ENCODE measurements at places on chromosomes 16 and 17.

DNA sequence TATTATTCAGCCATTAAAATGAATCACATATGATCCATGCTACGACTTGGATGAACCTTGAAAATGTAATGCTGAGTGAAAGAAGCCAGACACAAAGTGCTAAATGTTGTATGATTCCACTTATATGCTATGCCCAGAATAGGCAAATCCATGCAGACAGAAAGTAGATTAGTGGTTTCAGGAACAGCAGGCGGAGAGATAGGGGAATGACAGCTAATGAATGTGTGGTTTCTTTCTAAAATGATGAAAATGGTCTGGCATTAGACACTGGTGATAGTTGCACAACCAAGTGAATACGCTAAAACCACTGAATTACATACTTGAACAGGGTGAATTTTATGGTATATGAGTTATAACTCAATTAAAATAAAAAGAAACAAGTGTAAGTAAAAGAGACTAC, 121.8 kb upstream of the NOG start:
- no peak for DNase-seq

GRCh38 chr16:88888461-88889387, 22.3 kb upstream of the PABPN1L start:
- DNase-seq: peak; percentile 77

GRCh38 chr17:50550661-50551432, 3.9 kb downstream of the SPATA20 start:
- peak; percentile 75 for DNase-seq

GRCh38 chr17:82689077-82689476, 9.4 kb downstream of the RAB40B start:
- DNase-seq: no peak

DNA sequence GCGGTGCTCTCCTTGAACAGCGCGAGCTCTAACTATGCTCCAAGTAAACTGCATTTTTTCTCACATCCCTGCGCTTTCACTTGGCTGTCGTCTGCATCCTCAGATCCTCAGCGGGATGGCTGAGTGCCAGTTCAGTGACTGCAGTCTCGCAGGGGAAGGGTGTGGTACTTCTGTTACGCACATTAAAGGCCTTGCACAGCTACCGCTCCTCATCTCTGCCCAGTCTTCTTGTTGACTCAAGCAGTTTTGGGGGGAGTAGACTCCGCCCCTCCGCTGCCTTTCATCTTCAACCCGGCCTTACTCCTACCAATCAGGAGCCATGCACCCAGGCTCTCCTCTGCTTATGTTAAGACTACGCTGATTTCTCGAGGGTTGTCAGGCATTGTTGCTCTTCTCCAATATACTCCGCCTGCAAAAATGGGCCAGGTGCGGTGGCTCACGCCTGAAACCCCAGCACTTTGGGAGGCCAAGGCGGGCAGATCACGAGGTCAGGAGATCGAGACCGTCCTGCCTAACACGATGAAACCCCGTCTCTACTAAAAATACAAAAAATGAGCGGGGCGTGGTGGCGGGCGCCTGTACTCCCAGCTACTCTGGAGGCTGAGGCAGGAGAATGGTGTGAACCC, 10.0 kb downstream of the ATP5PD start:
- DNase-seq: peak; percentile 95

DNA sequence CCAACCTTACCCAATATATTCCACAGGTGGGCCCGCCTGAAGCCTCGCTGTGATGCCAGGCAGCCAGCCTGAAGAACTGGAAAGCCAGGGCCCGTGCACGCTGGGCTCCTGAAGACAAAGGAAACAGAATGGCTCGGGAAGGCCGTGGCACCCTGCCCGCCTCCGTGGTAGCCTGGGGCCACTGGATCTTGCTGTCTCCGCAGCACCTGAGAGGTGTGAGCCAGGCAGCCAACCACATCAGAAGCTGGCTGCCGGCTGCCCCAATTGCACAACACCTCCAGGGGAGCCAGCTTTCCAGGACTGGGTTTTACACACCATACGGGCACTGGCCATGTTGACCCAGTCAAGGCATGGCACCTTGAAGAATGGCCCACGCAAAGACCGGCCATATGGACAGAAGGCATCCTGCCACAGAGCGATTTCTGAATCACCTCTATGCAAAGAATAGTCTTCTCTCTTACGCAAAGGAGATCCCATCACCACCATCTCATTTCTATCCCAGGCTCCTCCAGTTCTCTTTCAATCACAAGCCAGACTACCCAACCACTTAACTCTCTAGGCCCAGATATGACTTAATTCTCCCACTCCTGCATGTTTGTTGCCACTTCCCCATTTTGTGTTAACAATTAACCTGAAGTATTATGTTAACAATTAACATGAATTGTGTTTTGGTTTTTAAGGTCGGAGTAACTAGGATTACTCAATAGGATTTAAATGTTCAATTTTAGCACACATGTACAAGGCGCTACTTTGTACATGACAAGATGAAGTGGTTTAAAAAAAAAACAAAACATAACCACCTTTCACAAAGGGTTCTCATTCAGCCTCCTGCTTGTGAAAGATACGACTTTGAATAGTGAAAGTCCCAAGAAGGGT, 32.1 kb downstream of the ZFHX3 start:
- peak; percentile 18 for DNase-seq

DNA sequence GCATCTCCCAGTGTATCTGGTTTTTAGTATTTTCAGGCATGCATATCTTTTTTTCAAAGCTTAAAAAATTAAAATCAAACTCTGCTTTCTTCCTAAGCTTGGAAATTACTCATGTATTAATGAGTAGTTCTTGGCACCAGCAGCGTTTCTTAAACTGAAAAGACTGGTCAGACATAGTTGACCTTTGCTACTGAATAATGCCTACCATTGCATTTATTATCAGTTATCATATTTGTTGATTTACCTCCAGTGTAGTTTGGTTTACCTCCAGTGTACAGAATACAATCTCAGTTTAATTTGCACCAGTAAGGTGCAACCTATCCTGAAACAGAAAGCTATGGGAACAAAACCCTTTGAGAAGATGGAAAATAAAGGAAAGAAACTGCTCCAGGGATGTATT, 34.5 kb upstream of the EVI2A start:
- DNase-seq: no peak
